Dermis microvascular lymphatic vessel endothelial cell (primary cell): ENCODE measurements at places on chromosomes 1 and 21.

DNA sequence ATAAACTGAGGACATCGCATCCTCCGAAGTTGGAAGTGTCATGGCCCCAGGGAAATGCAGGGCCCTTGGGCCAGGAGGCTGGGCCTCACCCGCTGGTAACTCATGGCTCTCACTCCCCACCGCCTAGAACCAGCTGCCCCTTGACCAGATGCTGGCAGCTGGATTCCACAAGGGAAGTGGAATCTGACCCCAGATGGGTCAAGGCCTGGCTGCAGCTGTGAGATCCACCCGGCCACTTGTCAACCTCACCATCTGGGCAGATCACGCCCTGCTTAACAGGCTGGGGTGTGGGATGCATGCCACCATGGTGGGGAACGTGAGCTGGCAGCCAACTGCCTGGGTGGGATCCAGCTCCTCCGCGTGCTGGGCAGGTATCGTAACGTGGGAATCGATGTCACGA, 25.5 kb downstream of the KCNAB2 start:
- no peak for DNase-seq

DNA sequence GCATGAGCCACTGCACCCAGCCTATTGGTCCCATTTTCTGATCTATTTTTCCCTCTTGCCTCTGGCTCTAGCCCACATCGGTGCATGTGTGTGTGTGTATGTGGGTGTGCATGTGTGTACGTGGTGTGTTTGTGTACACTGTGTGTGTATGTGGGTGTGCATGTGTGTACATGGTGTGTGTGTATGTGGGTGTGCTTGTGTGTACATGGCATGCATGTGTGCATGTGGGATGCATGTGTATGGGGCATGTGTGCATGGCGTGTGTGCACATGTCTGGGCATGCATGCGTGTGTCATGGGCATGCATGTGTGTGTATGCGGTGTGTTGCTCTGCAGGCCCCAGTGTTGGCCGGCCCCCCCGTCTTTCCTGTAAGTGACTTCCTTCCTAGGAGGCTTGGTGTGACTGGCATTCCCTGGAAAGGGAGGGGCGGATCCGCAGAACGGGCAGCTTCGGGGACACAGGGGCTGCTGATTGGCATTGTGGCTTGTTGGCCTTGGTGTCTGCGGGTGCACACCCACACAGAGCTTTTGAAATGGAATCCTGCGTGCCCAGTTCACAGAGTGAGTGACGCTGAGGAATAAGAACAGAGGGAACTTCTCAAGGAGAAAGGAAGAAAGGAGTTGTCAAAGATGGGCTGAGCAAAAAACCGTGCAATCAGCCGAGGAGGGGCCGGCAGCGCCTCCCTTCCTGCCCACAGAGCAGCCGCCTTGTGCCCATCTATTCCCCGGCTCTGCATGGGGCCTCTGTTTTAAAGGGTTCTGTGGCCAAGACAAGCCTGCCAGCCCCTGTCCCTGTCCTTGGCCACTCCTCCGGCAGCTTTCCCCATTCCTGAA, 8.0 kb downstream of the PDXK start:
- DNase-seq: no peak

DNA sequence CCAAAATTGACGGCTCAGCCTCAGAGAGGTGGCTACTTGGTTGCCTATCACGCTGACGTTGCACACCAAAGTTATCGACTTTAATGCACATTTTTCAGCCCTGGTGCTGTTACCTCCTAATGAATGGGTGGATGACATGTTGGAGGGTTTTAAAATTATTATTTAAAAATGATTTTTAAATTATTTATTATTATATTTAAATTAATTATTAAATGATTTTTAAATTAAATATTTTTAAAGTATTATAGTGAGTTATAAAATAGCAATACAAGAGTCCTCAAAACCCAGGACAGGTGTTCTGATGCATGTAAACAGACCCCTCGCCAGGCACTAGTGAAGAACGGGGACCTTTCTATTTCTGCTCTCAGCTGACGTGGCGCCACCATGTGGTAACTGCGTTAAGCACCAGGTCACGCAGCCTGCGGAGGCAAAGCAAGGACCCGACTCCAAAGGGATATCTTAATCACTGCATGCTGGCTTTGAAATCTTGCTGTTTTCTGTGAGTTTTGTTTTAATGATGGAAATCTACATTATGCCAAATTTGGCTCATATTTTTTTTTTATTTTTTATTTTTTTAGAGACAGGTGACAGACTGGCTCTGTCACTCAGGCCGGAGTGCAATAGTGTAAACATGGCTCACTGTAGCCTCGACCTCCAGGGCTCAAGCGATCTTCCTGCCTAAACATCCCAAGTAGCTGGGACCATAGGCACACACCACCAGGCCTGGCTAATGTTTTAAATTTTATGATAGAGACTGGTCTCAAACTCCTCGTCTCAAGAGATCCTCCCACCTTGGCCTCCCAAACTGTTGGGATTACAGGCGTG, 22.6 kb downstream of the CASP9 start:
- peak; percentile 60 for DNase-seq

- DNase-seq: no peak
These were observed 41.5 kb downstream of the GRHL3 start for GRCh38 chr1:24360681-24361080.

DNA sequence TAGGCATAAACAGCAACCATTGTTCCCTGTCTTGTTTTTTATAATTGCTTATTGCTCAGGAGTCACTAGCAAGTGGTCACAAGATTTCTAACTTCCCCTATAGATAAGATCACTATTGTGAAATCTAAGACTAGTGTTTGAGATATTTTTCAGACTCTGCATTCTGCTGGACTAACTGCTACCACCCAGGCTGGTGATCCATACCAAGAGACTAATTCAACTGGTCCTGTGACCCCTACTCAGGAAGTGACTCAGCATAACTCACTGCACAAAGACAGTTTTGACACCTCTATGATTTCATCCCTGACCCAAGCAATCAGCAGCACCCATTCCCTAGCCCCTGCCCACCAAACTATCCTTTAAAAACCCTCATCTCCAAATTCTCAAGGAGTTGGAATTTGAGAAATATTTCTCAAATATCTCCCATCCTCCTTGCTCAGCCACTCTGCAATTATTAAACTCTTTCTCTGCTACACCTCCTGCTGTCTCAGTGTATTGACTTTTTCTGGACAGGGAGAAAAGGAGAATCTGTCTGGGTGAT, 52.7 kb downstream of the TRIM33 start:
- no peak for DNase-seq

- no peak for DNase-seq
These were observed 58.4 kb upstream of the ATP1B1 start for GRCh38 chr1:169048043-169048442.

DNA sequence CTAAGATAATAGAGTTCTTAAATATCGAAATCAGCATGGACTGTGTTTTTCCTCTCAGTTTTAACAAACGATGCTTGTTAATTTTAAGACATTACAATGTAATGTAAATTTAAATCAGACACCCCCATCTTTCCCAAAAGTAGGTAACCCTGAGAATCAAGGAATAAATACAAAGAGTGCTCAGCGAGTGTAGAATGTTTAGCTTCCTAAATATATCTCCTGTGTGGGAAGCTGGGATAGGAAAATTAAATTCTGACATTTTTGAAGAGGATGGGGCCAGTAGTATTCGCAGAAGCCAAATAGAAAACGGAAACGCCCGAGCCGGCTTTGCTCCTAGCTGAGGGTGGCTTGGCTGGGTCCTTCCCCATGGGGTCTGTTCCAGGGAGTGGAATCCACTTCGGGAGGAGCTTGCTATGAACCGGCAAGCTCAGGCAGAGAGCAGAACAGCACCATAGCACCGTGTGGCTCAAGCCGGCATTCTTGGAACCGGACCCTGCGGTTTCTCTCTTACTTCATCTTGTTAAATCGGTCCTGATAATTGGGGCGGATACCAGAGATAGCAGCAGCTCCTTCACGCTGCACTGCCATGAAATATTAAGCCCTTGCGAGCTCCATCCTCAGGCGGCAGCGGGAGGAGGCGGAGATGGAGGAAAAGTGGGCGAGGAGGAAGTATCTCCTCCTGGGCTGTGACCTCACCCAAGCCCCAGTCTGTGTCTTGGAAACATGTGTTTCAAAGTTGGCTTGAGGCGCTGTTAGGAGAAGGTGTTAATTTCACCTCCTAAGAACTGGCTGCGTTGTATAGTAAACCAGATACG, 24.9 kb downstream of the MAP3K7CL start:
- no peak for DNase-seq

DNA sequence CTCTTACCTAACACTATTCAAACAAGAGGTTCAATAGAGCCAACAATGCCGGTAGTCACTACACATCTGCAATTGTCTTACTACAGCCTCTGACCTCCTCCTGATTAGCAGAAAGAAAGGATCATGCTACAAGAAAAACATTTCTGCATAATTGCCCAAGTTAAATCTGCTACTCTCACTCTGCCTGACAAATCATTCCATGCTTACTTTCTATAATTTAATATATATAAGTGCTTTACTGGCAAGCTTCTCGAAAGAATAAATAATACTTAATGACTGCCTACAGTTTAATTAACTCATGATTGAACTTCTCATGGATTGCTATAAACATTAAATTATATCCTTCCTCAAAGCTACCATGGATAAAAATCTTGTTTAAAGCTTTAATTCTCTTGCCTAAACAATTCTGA, 156.0 kb downstream of the SLC45A1 start:
- DNase-seq: no peak

- no peak for DNase-seq
These were observed 24.8 kb downstream of the LHX4 start for GRCh38 chr1:180254854-180255253.

GRCh38 chr1:31243501-31244286, 4.0 kb upstream of the NKAIN1 start:
- no peak for DNase-seq
